ENCODE measurements at places on chromosomes 5 and 9. TPM values are rescaled to one million over a fixed set of nuclear protein-coding genes. Genes with fewer than 3 reads are reported as not detected.
A peak's percentile ranks its signal among the peaks of the same experiment; 100 is the strongest.

The PTRH1 gene
- 20.7 TPM for total RNA-seq

The GLIPR2 gene
- 38.2 TPM for total RNA-seq

The WDR31 gene
- 3.2 TPM for total RNA-seq

The BHMT gene
- total RNA-seq, result not detected

The ZBTB5 gene
- total RNA-seq, result 21.3 TPM

The WHRN gene
- 5.4 TPM for total RNA-seq

The TMEM141 gene
- 47.1 TPM for total RNA-seq

The POLR3G gene
- total RNA-seq, result 1.9 TPM

GRCh38 chr9:115764645-115765044 is 388.9 kb upstream of the PAPPA start:
- no peak for DNase-seq

DNA sequence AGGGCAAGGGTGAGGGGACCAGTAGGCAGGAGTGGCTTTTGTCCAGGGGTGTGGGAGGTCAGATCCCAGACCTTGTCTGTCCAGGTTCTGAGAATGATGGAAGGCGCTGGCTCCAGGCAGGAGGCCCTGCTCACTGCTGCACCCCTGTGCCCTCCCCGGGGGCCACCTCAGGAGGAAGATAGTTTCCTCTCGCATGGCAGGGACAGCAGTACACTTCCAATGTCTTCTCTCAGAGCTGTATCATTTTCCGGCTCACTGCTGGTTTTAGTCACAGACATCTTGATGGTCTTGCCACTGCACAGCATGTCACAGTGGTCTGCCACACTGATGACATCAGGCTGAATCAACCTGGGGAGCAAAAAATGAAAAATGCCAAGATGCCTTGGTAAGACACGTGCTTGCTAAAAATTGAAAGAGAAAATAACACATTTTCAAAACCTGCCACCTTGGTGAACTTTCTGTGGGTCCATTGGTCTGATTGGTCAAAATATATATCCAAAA is 3.3 kb upstream of the SLC6A3 start:
- DNase-seq, result no peak

- DNase-seq, result no peak
Observed at GRCh38 chr9:85876628-85877027, 64.3 kb upstream of the NAA35 start.

DNA sequence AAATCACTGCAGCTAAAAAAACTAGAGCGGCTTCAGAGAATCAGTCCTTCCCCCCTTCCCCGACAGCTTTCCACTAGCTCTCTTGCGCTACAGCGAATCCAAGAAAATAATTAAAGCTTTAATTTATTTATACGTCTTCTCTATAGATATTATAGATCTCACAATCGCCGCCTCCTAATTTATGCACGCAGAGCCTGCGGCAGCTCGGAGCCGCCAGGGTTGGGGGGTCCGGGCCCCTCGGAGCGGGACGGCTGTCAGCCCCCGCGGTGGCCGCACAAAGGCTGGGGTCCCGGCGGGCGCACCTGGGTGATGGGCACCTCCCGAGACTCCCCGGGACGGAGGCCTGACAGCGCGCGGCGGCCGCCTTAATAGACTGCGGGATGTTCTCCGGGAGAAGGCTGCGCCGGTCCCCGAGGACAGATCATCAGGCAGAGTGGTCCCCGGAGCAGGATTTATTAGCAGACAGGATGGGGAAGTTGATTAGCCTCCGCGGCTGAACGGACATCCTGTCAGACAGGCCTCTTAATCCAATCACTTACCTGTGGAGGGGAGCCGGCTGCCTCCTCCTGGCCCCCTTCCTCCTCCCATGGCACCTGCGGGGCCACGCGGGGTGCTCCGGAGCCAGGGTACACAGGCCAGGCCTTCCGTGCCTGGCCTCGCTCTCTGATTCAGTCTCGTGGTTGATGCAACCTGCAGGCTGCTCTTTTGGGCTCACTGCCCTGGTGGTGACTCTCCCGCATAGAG is 166.8 kb downstream of the MELK start:
- DNase-seq, result peak; percentile 16

- no peak for DNase-seq
Observed at GRCh38 chr5:120413686-120414085, 50.4 kb upstream of the PRR16 start.

DNA sequence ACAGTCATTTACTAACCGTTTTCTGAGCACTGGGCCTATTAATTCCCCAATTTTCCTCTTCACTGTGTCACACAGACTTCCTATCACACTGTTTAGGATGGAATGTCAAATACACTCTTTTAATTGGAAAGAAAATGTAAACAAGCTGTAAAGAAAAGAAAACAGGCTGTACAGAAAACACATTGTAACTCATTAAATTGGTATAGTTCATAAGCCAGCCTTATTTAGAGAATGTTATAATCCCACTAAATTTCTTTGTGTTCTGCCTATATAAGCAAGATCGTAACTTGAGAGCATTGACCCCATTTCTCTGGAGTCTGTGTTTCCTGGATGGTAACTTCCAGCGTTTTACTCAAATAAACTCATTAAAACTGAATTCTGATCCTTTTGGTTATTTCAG is 46.5 kb downstream of the TARS1 start:
- DNase-seq, result no peak
